ENCODE measurements at places on chromosomes 4 and X. TPM values are rescaled to one million over a fixed set of nuclear protein-coding genes. Genes with fewer than 3 reads are reported as not detected.

SMIM10L2A gene
- 0.65 TPM for total RNA-seq

TEX13B gene
- not detected for total RNA-seq

CENPI gene
- total RNA-seq = 4.2 TPM

MND1 gene
- 2.8 TPM for total RNA-seq

TAF7L gene
- total RNA-seq = under 0.01 TPM

ZNF141 gene
- 5.2 TPM for total RNA-seq

MAGEC1 gene
- total RNA-seq = not detected

ATOH1 gene
- not detected for total RNA-seq

HHIP gene
- 59.1 TPM for total RNA-seq

DCAF12L1 gene
- total RNA-seq = not detected

AVPR2 gene
- 0.99 TPM for total RNA-seq

GPR34 gene
- not detected for total RNA-seq

NR0B1 gene
- total RNA-seq = not detected

- peak; percentile 31 for DNase-seq
These were observed 103.7 kb downstream of the SORCS2 start for GRCh38 chr4:7295911-7296660.

GRCh38 chr4:147780137-147780777, 48.4 kb downstream of the ARHGAP10 start:
- DNase-seq = no peak

DNA sequence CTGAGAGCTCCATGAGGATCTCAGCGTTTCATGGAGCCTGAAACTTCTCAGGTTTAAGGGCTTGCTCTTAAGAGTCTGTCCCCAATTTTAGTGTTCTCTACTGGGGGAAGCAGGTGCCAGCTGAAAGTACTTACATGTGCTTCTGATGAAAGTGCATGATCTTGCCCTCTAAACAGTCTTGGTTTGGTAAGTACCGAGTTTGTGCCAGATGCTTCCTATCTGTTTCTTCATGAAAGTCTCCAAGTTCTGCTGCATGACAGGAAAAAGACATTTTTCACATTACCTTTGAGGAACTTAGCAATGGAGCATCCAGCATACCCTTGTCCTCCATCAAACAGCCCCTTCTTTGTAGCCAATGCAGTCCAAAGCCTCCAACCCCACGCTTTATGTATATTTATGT, 42.0 kb downstream of the FRMD7 start:
- DNase-seq = no peak

- no peak for DNase-seq
These were observed 27.5 kb downstream of the ARX start for GRCh38 chrX:24988314-24988713.

GRCh38 chr4:43341741-43342140, 449.2 kb downstream of the GRXCR1 start:
- DNase-seq = no peak

- DNase-seq = no peak
These were observed 1810.0 kb upstream of the PCDH10 start for GRCh38 chr4:131339137-131339536.

DNA sequence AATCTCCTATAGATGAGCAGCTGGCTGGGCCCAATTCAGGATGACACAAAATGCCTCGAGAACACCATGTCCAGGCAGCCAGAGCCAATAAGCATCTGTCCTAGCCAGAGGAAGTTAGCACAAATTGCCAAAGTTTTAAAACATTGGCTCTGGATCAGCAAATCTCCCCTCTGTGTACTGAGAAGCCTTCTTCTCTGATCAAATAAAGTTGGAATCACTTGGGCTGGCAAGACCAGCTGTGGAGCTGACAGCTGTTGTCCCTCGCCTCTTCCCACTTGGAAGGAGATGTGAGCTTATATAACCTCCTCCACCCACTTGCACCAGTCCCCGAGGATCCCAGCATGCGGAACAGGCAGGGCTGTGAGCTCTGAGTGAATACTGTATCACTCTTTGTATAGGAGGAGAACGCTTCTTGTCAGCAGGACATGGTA, 183.9 kb downstream of the OPHN1 start:
- peak; percentile 1 for DNase-seq

GRCh38 chrX:94454159-94454558, 780.2 kb downstream of the FAM133A start:
- DNase-seq = no peak

DNA sequence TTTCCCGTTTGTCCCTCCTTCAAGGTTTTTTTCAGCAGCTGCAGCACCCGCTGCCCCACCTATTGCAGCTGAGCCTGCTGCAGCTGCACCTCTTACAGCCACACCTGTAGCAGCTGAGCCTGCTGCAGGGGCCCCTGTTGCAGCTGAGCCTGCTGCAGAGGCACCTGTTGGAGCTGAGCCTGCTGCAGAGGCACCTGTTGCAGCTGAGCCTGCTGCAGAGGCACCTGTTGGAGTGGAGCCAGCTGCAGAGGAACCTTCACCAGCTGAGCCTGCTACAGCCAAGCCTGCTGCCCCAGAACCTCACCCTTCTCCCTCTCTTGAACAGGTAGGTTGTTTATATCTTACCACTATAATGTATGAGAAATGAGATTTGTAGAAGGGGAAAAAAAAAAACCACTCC, 4.5 kb downstream of the PRR27 start:
- DNase-seq = no peak

DNA sequence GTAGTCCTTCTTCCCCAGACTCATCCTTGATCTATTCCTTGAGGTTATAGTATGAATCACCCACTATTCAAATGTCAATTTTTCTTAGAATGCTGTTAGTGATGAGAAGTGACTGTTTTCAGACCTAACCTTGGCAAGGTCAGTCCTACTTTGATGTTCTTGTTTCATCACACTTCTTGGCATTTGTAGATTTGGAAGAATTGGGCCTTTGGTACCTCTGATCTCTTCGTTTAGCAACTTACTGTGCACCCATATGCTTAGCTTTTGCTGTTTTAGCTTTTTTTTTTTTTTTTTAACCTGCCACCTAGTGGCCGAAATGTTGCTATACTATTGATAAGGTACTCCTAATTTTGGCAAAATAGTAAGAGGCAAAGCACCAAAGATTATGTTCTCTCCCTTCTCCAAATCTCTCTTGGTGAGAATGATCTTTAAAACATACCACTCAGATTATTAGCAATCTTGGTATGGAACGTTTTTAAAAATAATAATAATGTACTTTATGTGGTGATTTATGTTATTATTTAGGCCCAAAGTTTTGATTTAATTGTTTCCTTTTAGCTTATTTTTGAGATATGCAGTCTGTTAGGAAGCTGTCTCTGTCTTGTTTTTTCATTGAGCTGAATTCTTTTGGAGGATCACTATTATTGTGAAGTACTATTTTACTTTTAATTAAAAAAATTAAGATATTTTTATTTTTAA, 16.6 kb downstream of the DCK start:
- peak; percentile 59 for DNase-seq

- DNase-seq = no peak
These were observed 121.7 kb downstream of the RBM47 start for GRCh38 chr4:40507977-40508376.

DNA sequence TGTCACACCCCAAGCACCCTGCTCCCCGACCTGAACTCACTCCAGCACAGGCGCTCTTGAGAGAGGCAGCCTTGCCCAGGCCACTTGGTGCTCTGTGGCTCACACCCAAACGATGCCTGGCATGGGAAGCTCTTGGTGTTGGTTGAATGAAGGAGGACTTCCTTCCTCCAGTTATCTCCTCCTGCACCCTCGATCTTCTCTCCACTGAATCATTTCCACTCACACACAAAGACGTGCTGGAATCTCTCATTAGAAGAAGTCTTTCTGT, 90.5 kb upstream of the TRIM2 start:
- no peak for DNase-seq

- DNase-seq = no peak
These were observed 529.1 kb downstream of the PPARGC1A start for GRCh38 chr4:23360718-23361117.

GRCh38 chr4:4689694-4690440, 148.0 kb upstream of the STX18 start:
- DNase-seq = no peak

GRCh38 chr4:105283501-105283900, 136.8 kb downstream of the TET2 start:
- no peak for DNase-seq

DNA sequence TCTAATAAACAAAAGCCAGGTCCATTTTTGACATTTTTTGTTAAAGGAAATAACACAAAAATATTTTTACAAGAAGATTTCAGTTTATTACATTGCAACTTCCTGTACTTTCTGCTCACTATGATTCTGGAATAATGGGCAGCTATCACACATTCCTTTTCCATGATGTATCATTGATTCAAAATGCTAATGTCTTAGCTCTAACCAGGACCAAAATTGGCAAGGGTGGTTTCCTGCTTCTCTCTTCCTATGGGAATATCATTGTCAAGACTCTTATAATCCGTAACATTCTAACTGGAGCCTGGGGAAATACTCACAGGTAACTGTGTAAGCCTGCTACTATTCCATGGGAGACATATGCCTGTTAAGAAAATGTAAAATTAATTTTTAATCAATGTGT, 218.6 kb downstream of the DCAF12L2 start:
- DNase-seq = no peak

- no peak for DNase-seq
These were observed 5.7 kb upstream of the GPR174 start for GRCh38 chrX:79138658-79139241.

DNA sequence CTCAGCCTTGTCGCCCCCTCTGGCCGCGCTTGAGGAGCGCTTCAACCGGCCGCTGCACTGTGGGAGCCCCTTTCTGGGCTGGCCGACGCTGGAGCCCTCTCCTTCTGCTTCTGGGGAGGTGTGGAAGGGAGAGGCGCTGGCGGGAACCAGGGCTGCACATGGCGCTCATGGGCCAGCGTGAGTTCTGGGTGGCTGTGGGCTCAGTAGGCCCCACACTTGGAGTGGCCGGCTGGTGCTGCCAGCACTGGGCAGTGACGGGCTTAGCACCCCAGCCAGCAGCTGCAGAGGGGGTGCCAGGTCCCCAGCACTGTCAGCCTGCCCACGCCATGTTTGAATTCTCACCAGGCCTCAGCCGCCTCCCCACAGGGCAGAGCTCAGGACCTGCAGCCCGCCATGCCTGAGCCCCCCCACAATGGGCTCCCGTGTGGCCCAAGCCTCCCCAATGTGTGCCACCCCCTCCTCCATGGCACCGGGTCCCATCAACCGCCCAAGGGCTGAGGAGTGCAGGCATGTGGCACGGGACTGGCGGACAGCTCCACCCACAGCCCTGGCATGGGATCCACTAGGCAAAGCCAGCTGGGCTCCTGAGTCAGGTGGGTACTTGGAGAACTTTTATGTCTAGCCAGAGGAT, 615.2 kb downstream of the TRIML1 start:
- DNase-seq = no peak

DNA sequence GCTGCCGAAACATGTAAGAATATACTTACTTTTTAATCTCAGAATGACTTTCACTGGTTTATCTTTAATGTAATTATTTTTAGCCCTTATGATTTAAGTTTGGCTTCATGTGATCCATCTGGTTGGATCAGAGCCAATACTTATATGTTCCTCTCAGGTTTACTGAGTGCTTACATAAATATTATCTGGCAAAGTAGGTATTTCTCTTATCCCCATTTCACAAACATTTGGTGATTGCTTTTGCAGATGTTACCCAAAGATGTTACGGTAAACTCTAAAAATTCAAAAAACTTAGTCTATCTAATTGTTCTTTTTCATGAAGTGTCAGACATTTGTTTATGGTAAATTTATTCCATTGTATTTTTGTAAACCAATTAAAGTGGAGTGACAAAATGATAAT, 115.0 kb upstream of the TLL1 start:
- DNase-seq = no peak

- no peak for DNase-seq
These were observed 82.8 kb downstream of the CCKAR start for GRCh38 chr4:26407476-26407875.

DNA sequence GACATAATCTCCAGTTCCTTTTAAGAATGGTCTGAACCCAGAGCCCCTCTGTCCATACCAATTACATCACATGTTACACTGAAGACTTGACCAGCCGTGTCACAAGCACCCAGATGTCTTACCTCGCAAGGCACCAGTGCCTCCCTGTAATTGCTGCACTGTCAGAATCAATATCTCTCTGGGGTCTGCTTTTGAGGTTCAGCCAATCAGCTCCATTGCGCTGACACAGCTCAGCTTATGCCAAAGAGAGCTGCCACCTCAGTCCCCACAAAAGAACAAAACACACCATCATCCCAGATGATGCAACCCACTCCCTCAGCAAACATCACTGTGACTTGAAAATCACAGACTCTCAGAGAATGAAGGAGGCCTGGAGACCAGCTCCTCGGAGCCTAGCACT, 82.5 kb upstream of the SORBS2 start:
- no peak for DNase-seq

- peak; percentile 12 for DNase-seq
These were observed 1.6 kb upstream of the WWC2 start for GRCh38 chr4:183097231-183098018.

DNA sequence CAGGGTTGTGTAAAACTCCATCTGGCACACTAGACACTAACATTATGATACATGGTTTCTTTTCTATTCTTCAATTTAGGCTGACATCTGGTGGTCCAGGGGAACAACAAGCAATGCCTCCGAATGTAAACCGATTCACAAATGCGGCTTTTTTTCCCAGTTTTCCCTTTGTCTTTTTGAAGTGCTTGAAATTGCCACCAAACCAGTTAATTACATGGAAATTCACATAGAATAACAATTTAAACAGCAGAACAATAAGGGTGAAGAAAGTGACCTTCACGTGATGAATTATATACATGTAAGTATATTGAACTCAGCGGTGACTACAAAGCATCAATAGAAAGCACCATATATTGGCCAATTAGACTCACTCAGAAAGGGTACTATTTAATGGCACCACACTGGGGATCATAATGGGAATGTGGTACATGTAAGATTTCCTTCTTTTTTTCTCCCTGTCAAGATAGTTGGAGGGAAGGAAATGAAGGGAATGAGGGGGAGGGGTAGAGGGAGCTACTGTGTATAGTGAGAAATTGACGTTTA, 103.9 kb downstream of the MMRN1 start:
- no peak for DNase-seq

DNA sequence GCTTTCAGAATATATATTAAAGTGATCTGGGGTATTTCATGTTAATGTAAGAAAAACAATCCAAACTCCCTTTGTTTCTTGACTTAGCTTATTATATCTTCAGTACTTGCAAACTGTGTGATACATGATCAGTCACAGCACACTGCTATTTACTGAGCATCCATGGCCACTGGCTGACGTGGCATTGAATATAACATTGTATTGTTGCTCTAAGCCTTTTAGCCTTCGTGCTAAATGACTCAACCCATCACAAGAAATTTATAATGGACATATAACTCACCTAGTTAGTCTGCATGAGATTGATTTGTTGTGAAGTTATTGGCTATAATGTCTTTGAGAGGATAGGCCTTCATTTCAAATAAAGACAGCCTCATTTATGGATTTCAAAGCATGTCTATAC, 642.6 kb downstream of the IL1RAPL1 start:
- no peak for DNase-seq
